ENCODE measurements at places on chromosomes 1 and 21.
A peak's percentile ranks its signal among the peaks of the same experiment; 100 is the strongest.

DNA sequence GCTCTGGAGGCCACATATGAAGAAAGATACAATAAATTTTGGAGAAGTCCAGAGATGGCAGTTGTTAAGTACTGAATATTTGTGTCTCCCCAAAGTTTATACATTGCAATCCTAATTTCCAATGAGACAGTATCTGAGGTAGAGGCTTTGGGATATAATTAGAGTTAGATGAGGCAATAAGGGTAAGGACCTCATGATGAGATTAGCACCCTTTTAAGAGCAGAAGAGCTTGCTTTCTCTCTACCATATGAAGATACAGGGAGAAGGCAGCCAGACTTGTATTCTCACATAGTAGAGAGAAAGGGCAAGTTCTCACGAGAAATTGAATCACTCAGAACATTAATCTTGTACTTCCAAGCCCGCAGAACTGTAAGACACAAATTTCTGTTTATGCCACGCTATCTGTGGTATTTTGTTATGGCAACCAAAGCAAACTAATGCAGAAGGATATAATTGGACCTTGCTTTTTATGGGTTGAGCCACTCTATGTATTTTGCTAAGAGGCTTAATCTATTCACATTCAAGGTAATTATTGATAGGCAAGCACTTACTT lies 430.1 kb downstream of the KCNT2 start:
- no peak for DNase-seq

DNA sequence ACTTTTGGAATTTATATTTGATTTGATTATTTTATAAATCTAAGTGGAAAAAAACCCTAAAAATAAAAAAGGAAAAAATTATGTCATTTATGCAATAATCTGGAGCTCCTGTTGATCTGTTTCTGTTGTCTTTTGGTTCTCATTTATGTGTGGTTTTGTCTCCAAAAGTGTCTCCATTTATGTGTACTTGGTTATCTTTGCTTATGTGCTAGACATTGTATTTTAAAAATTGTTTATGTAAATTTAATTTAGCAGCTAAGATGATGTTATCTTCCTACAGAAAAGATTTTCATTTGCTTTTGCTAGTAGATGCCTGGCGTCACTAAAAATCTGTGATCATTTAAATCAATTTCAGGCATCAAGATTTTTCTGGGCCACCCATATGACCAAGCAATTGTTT lies 95.7 kb downstream of the OSBPL9 start:
- DNase-seq, result no peak

DNA sequence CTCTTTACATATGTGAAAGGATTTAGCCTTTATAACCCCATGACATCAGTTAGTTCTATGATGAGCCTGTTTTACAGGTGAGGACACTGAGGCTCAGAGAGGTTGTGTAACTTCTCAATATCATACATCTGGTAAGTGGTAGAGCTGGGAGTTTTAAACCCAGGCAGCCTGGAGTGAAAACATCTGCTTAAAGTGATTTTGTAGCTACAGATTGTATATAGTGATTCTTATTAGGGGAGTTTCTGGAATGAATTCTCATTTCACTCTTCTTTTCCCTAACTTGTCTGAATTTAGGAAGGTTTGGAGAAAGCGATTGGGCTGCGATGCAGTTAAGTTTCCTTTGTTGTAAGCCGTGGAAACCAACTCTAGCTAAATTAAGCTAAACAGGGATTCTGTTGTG lies 175.6 kb downstream of the CAMTA1 start:
- no peak for DNase-seq

DNA sequence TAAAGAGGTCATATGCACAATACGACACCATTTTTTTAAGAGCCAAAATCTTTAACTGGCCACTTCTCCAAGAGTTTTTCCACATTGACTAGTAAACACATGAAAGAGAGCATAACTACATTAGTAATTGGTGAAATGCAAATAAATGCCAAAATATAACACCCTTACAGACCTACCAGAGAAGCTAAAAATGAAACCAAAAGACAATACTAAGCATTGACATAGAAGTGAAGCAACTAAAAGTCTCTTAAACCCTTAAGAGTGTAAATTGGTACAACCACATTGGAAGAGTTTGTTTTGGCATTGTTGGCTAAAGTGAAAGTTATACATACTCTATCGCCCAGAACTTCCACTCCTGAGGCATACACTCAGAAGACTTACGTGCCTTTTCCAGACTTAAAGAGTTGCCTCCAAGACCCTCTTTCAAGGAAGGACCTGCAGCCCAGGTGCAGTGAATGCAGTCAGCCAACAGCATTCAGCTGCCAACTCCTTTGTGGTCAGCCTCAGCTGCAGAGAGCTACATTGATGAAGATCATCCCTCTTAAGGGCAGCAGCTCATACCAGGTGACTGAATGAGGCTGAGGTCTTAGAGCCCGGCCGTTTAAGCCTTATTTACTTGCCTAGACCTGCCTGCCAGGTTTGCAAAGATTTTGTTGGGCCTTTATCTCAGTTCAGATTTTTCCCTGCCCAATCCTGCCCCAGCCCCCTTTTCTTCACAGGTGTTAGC lies 839.1 kb upstream of the ADGRL2 start:
- DNase-seq, result no peak

DNA sequence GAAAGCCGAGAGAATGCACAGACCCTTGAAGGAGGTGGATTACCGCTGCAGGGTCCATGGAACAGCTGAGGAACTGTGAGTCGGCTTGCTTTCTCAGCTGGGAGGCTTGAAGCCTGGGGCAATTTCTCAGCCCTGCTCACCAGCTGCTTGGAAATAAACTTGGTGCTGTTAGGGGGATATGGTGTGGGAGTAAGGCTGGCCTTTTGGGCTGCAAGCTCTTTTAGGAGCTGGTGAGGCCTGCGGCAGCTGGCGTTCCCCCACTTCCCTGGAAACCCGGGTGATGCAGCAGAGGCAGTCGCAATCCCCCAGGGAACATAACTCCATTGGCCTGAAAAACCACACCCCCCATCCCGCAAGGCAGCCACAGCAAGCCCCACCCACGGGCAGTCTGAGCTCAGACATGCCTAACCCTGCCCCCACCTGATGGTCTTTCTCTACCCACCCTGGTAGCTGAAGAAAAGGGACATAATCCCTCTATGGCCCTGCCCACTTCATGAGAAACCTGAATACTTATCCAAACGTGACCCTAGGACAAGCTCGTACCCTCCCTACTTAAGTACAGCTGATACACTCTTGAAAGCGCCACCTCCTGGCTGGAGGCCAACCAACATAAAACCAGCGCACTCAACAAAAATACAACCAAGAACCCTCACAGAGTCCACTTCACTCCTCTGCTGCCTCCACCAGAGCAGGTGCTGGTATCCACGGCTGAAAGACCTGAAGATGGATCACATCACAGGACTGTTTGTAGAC lies 1995.8 kb downstream of the NCAM2 start:
- DNase-seq, result no peak

DNA sequence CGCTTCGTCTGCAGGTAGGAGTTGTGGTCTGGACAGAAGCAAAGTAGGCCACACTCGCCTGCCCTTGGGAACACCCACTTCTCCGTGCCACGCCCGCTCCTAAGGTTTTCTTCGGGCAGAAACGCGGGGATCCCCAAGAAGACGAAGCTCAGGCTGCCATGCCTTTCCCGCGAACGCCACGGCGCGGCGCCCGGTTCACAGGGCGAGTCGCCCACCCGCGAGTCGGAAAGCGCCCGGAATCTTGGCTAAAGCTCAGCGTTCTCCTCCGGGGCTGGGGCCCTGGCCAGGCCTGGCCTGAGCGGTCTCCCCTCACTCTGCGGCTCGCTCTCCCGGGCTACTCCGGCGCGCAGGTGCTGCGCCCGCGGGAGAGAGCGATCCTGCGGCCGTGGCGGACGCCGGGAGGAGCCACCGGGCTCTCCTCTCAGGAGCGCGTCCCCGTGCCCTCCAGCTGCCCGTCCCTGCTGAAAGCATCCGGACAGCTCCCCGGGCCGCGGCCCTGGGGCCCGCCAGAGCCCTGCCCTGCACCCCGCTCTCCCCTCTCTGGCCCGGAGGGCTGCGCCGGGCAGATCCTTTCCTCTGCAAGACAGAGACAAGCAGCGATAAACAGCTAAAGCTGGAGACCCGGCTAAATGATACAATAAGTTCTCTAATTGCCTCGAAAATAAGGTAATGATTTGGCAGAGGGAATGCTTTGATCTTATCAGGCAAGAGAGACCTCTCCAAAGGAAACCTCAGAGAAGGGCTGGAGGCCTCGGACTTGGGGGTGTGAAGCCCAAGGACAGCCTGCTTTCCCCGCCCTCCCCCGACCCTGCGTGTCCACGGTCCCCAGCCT lies 6.7 kb upstream of the WNT2B start:
- no peak for DNase-seq

DNA sequence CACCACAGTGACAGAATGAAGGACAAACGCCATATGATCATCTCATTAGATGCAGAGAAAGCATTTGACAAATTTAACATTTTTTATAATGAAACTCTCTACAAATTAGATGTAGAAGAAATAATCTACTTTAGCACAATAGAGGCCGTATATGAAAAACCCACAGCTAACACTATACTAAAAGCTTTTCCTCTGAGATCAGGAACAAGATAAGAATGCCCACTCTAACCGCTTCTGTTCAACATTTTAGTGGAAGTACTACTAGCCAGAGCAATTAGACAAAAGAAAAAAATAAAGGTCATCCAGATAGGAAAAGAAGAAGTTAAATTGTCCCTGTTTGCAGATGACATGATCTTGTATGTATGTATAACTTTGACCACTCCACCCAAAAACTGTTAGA lies 109.7 kb downstream of the SLC35F3 start:
- no peak for DNase-seq

DNA sequence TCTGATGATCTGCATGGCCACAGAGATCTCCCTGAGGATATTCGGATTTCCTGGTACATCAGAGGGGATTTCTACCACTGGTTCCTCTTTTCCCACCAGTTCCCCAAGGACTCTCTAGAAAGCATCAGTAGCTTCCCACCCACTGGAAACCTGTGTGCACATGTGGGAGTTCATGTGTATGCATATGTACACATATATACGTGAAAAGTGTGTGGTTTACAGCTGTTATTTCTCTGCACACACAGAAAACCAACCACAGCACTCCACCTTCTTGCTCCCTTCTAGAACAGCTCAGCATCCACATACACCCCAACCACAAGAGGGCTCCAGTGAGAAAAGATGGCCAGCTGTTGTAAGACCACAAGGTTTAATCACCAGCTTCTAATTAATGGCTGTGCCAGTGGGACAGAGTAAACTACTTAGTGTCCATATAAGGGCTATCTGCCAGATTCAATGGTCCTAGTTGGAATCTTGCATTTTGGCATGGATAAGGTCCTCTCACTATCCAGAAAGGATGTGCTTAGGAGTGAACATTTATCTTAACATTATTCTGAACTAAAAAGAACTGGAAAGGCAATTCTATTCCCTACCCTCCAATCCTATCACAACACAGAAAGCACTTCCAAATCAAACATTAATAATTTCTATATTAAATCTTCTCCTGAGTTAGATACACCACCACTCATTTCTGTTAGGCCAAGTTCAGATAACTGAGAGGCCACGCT lies 24.1 kb downstream of the GPR3 start:
- peak; percentile 57 for DNase-seq

DNA sequence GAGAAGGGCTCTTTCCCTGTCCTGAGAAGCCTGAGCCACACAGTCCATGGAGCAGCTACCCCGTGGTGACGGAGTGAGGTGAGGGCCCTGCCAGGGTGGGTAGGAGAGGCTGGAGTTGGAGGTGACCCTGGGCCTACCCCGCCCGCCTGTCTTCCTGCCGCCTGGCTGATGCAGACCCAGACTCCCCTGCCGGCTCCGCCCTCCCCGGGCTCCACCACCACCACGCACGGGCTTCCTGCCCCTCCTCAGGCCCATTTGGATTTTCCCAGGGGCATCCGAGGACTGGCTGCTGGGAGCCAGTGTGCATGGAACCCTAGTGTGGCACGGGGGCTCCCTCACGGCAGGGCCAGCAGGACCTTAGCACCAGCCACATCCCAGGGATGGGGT lies 32.5 kb downstream of the PODN start:
- DNase-seq, result no peak

DNA sequence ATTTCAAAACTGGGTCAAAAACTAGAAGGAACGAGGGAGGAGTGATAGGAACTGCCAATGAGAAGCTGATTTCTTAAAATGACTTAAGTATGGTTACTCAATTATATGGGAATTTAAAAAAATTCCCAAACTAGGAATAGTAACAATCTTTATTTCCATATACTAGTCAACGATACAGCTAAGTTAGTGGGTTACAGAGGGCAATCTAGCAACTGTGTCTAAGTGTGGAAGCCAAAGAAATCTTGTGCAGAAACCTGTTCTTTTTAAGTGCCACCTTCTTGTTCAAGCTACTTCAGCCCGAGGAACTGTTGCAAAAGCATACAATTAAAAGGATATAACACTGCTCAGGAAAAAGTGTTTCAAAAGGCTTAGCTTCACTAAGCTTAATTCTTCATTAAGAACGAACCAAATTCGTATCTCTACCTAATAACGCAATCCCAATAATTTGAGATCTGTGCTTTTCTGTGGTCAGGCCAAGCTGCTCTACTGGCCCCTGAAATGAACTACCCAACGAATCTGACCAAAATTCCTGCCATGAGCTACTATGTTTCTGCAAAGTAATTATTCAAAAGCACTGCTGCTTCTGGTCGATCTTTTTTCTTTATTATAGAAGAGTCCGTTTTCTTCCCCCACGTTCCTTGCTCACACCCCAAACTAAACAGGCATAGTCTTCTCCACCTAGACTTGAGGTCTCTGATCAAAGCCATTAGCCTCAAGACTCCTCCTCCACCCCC lies 1.8 kb downstream of the USP24 start:
- no peak for DNase-seq

GRCh38 chr1:70656361-70656760 lies 245.3 kb downstream of the CTH start:
- DNase-seq, result no peak

DNA sequence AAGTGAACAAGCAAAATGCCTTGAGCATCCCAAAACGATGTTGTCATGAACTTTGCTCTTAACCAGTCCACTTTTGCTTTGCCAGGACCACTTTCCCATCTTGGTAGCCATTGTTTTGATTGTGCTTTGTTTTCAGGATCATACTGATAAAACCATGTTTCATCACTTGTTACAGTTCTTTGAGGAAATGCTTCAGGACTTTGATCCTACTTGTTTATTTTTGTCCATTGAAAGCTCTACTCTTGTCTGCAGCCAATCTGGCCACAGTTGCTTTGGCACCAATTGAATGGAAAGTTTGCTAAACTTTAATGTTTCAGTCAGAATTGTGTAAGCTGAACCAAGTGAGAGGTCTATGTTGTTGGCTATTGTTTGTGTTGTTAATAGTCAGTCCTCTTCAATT lies 12.8 kb downstream of the PLPPR4 start:
- DNase-seq, result no peak

DNA sequence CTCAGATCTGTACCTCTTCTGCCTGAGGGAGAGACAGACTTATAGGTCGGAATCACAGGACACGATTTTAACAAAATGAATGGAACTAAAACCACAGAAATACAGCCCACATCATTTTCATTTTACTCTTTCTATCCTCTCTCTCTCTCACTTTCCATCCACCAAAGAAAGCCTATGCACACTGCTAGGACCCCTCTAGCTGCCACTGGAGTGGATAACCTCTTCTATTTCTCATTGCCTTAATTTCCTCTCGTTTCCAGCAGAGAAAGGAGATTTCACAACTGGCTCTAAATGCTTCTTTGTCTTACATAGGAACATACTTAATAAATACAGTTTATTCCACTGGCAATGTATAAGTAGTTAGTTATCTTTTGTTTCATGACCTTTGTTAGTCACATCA lies 867.8 kb upstream of the ADGRL4 start:
- no peak for DNase-seq

Measured in GF-D8 (cell line).